ENCODE measurements at places on chromosomes 12 and 14.
A peak's percentile ranks its signal among the peaks of the same experiment; 100 is the strongest.

GRCh38 chr12:8629486-8630033, 16.9 kb upstream of the AICDA start:
- no peak for DNase-seq

GRCh38 chr12:94707892-94708291, 57.5 kb upstream of the TMCC3 start:
- no peak for DNase-seq

DNA sequence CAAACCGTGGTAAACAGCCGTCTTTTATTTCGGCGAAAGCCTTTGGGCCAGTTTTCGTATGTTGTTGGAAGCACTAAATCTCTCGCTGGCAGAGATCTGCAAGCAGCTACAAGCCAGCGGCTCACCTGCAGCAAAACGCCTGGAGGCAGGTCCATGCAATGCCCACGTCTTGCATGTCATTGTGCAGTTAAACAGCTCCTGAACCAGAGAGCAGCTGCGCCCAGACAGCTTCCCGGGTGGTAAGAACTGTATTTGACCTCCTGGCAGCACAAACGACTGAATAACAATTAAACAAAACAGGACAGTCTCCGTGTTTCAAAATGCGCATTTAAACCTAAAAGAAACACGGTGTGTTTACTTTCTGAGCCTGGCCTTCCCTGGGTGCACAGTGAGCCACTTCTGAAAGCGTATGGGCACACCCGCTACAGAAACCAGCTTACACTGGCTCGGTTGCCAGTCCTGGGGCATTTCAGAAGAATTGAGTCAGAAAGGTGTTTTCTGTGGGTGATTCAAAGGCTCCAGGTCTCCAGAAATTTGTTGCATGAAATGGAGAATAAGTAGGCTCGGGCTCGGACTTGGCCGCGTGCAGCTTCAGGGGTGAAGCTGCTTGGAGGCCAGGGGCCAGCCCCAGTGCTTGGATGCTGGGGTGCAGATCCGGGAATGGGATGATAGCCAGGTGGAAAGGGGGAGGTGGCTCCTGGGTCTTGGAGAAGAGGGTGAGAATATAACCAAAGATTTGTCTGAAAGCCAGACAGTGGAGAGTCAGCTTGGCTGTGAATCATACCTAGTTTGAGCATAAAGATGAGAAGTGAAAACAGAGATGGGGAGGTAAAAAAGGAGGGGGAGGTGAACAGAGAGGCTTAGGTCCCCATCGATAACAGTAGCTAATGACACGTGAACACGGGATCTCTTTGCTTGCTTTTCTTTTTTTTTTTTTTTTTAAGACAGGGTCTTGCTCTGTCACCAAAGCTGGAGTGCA, 24.9 kb upstream of the FZD10 start:
- no peak for DNase-seq

DNA sequence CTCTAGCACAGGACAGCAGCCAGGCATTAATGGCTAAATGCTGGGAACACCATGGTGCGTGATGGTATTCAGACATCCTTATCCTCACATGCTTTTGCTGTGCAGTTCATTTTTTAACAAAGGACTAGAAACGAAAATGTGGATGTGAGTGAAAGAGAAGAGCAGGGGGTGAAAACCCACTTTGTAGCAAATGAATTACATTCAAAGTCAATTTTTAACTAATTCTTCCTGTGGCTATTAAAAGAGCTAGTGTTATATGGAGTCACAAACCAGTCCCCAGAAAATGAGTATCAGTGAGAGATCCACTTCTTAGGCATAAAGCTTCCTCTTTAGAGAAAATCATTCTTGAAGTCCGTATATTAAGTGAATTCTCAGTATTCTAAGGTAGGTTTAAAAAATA, 592.0 kb upstream of the LMO3 start:
- no peak for DNase-seq

DNA sequence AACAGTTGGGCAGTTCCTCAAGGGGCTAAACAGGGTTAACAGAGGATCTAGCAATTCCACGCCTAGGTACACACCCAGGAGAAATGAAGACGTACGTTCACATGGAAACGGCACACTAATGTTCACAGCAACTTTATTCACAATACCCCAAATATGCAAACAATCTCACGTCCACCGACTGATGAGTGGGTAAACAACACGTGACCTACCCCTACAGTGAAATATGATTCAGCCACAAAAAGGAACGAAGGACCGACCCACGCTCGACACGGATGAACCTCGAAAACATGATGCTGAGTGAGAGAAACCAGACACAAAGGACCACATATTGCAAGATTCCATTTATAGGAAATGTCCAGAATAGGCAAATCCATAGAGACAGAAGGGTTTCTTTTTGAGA, 112.7 kb downstream of the NCOR2 start:
- DNase-seq = no peak

- DNase-seq = no peak
Observed at GRCh38 chr12:5043589-5044419, at the start of gene KCNA5. KCNA5 (plus strand) TSS chr12:5043879; CDS start chr12:5044148, 269 bp downstream.

DNA sequence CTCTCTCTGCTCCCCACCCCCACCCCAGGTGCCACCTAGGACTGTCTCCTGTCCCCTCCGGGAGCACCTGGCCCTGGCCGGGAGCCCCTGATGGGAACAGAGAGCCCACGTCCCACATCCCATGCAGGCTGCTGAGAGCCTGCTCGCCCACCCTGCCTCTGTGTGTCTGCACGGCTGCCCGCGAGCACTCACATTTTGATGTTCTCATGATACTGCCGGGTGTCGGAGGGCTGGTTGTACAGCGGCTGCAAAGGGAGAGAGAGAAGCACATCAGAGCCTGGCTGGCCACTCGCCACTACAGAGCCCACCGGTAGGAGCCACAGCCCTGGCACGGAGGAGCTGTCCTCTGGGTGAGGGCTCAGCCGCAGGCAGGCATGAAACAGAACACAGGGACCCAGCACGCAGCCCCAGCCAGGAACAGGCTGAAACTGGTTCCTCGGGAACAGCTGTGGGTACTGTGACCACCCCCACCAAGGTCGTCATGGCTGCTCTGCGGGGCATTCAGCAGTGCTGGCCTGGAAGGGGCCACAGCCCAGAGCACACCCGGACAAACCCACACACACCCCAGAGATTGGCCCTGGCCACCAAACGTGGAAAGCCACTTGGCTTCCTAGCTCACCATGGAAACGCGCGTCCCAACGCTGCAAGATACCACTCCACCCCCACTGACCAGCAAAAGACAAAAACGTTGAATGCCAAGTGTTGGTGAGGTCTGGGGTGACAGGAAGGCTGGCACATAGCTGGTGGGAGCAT, 117.6 kb downstream of the NCOR2 start:
- DNase-seq = no peak

DNA sequence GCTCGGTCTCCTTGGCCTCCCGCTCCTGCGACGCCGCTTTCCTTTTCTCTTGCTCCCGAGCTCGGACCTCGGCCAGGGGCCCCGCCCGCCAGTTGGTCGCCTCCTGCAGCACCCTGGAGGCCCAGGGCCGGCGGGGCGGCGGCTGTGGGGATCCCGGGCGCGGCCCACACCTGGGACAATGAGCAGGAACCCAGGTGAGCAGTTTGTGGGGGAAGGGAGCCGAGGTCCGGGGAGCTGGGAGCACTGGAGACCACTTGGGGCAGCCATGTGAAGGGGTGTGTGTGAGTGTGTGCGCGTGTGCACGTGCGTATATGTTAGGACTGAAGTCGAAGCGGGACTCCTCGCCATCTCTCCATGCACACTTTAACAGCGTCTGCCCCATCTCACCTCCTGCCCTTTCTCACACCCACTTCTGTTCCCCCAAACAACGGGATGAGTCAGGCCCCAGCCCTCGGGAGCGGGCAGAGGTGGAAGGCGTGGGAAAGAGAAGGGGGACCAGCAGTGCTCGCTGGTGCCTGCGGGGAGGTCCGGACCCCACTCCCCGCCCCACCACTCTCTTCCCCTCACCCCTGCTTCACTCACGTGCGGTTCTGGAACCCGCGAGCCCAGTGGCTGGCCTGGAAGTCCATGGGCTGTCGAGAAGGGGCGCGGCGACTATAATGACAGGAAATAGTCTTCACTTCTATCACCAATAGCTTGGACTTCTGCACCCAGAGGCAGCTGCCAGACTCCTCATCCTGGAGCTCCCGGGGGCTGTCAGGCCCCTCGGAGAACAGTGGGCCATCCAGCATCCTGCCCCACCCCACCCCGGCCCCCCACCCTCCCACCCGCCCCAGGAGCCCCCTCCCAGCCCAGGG, 450 bp downstream of the DDN start:
- no peak for DNase-seq

GRCh38 chr12:52436000-52436827, 2.0 kb upstream of the KRT75 start:
- DNase-seq = no peak

- DNase-seq = peak; percentile 5
Observed at GRCh38 chr14:88380405-88380804, 5.1 kb upstream of the SPATA7 start.

GRCh38 chr14:104968153-104968527, 10.0 kb downstream of the AHNAK2 start:
- DNase-seq = peak; percentile 66

GRCh38 chr12:104697186-104697585, 240.4 kb downstream of the CHST11 start:
- no peak for DNase-seq

GRCh38 chr12:27996761-27997160, 24.2 kb upstream of the PTHLH start:
- no peak for DNase-seq

GRCh38 chr14:68137704-68138619, 318.4 kb downstream of the RAD51B start:
- no peak for DNase-seq

DNA sequence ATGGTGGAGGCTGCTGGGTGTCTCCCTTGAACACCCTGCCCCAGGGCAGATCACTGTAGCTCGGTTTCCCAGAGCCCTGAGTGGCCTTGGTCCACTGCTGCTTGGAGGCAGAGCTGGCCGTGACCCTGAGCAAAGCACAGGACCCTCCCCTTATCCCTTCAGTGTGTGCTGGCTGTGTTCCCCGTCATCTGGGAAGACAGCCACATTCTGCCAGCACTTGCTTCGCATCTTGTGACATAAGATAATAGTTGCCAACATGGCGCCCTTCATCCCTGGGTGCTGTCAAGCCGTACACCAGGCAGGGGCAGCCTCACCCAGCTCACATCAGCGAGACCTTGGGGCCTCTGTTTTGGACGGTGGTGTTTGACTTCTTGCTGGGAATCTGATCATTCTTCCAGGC, 12.1 kb upstream of the ALDH2 start:
- DNase-seq = no peak

DNA sequence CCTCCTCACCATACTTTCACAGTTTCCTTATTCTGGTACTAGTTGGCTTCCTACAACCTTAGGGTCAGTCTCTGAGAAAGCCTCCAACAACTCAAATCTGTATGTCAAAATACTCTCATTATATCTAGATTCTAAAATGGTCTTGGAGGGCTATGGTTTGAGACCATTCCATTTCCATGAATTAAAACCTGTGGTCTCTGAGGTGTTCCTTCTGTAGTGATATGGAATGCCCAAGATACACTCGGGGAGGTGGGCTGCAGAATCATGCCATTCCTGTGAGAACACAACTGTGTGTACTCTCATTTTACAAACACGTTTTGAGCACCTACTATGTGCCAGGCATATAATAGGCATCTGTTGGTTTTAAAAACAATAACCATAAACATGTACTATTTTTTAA, 74.0 kb downstream of the FERMT2 start:
- no peak for DNase-seq

- DNase-seq = no peak
Observed at GRCh38 chr14:20657216-20658211, 16.0 kb upstream of the OR6S1 start.

GRCh38 chr12:52066346-52067080, 3.3 kb upstream of the ATG101 start:
- no peak for DNase-seq

DNA sequence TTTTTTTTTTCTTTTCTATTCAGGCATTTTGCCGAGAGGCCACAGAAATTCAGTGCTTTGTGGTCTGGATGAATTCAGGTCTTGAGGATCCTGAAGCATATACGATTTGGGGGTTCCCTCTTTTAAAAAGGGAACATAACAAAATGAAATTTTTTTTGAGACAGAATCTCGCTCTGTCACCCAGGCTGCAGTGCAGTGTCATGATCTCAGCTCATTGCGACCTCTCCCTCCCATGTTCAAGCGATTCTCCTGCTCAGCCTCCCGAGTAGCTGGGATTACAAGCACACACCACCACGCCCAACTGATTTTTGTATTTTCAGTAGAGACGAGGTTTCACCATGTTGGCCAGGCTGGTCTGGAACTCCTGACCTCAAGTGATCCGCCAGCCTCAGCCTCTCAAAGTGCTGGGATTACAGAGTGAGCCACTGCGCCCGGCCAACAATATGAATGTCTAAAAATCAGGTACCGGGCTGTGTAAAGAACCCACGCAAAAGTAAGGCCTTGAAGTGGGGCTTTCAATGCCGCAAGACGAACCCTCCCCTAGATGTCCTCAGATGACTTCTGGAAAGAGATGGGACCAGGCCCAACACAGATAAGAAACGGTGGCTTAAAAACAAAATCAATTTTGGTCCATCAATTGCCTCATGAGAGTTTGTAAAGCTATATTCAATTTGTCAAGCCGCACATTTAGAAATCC, 30.0 kb downstream of the TESC start:
- no peak for DNase-seq

GRCh38 chr14:88931321-88932110, 107.1 kb downstream of the TTC8 start:
- DNase-seq = no peak

DNA sequence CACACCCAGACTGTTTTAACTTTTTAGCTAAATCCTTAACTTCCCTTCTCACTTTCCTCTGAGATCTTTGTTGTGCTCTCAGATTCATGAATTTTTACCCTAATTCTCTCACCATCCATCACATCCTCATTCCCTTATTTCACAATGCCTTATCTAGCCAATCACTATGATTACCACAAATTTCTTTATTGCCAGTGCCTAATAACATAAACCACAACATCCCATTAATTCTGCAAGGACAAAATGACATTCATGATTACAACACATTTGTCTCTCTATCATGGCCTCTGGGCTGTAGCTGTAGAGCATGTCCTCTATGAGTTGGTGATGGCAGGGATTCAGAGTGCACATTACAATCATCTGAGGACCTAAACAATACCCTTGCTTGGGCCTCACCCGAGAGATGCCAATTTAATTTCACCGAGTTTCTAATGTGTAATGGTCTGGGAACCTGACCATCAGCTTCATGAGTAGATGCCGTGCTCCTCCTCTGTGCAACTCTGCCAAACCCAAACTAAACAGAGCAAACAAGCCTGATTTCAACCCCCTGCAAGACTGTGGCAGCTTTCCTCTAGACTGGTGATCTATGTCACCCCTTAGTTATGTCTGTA, 99.3 kb downstream of the SPTSSA start:
- no peak for DNase-seq

- no peak for DNase-seq
Observed at GRCh38 chr12:3313066-3313465, 177.9 kb upstream of the PRMT8 start.

DNA sequence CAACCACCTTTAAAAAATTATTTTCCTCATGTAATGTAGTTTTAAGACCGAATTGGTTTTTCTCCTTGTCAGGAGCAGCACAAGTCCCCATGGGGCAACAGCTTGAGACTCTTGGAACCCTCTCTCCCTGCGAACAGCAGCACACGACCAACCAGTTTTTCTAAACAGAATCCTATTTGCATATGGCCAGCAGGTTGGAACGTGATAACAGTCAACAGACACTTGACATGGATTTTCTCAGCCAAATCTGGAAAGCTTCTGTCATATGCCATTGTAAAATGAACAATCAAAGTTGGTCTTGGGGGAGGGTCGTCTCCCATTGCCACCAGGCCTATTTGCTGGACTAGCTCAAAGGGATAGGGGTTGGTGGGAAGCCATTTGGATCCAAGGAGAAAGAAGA, 1915.0 kb upstream of the FLRT2 start:
- DNase-seq = peak; percentile 100
